ENCODE measurements at places on chromosomes 16 and 17.

DNA sequence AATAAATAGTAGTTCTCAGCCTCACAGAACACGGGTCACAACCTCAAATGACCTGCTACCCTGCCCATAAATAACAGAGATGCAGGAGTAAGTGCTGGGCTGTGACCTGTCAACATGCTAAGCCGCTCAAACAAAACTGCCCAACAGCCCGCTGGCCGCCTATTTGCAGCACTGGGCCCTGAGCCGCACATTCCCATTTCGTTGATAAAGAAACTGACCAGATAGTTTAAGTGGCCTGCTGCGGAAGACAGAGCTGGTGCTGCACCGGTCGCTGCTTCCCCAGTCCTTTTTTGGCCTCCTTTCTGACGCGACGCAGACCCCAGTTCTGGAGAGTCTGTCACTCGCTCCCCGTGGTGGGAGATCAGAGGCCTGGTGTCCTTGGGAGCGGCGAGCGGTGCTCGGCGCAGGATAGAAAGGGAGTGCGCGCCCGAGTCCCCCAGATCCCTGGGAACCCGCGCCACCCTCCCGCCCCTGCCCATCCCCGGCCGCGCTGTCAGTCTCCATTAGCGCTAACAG is 349 bp upstream of the SLC6A2 start:
- DNase-seq = no peak

DNA sequence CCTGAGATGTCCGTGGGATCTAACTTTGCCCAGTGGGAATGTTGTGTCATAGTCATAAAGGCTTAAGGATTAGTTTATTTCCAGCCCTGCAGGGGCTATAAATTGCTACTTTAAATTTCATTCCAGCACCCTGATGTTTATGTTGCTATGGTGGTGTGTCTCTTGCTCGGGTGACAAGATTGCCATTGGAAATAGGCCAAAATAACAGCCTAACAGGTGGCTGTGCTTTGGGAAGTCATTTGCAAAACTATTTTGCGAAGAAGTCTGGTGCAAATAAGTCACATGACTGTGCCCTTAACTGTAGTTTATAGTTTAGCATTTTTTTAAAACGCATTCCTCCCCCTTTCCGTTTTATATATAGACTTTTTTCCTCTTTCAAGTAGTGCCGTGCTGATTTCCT is 23.1 kb downstream of the PITPNC1 start:
- peak; percentile 12 for DNase-seq

DNA sequence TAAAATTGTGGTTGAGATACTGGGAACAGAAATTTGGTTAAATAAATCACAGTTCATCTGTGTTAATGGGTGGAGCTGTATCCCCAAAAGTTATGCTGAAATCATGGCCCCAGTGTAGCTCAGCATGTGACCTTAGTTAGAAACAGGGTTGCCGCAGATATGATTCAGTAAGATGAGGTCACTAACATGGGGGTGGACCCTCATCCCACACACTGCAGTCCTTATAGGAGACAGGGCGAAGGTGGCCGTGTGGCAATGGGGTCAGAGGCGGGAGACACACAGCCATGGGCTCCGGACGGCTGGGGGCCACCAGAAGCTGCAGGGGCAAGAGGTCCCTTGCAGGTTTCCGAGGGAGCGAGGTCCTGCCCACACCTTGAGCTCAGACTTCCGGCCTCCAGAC is 10.7 kb downstream of the GALNS start:
- DNase-seq = peak; percentile 31

GRCh38 chr16:56610017-56610608 is 1.7 kb downstream of the MT2A start:
- DNase-seq = peak; percentile 97

- no peak for DNase-seq
These were observed 1.6 kb downstream of the SLC47A2 start for GRCh38 chr17:19714542-19715411.

GRCh38 chr16:27239026-27239425 is 29.5 kb downstream of the NSMCE1 start:
- no peak for DNase-seq

DNA sequence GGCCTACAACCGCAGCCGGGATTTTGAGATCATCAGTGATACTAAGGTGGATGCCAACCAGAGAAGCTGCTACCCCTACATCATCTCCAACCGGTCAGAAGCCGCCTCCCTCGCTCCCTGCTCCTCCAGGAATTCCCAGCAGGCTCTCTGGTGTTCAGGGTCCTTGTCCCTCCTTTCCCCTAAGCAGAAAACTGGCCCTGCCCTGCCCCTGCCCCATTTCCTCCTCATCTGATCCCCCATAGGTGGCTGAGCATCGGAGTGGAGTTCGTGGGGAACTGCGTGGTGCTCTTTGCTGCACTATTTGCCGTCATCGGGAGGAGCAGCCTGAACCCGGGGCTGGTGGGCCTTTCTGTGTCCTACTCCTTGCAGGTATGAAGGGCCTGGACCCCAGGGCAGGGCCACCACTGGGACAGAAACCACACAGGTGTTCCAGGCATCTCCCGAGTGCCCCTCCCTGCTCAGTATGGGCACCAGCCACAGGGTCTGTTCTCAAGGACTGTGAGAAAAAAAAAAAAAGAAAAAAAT is 29.8 kb downstream of the ANKRD40 start:
- no peak for DNase-seq

GRCh38 chr16:59090541-59090940 is 356.4 kb upstream of the GOT2 start:
- DNase-seq = no peak

DNA sequence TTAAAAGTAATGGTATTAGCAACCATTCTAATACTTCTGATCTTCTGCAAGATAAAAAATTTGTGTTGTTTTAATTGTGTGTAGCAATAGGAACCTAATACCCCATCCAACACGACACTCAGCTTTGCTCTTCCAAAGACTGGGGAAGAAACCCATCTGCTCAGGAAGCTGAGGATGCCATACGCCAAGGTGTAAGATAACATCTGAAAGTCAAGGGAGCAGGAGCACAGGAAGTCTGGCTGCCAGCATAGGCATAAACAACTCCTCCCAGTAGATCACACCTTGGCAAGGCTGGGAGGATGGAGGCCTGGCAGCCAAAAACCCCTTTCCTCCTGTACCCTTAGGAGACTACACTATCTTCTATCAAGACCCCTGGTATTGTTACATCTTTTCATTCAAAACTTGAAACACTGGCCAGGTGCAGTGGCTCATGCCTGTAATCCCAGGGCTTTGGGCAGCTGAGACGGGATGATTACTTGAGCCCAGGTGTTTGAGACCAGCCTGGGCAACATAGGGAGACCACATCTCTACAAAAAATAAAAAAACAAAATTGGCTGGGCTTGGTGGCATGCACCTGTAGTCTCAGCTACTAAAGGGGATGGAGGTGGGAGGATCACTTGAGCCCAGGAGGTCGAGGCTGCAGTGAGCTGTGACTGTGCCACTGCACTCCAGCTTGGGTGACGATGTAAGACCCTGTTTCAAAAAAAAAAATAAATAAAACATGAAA is 5.7 kb upstream of the SPHK1 start:
- DNase-seq = no peak

DNA sequence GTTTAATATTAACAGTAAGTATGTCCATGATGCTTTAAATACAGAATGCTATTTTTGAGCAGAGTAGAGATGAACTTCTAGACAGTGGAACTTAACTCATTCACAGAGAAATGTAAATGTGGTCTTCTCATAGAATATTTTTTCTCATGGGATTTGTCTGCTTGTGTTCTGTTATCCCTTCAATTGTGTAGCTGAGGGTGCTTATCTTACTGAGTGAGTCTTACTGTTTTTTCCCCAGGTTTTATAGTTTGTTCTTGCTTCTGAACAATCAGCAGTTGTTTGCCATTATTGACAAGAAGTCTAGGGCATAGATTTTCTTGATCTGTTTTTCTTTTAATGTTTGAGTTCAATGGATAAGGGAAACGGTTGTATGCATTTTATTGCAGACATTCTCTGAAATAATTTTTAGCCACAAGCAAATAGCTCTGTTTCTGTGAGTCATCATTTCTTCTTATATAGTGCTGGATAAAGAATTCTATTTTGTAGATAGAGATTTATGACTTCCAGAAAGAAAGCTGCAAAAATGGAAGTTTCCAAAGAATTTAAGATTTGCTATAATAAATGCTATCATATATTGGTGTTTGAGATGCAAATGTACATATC is 60.5 kb downstream of the NF1 start:
- DNase-seq = peak; percentile 27

- DNase-seq = peak; percentile 91
These were observed at the start of gene DPH1 for GRCh38 chr17:2029911-2030778. TSS of gene DPH1 (plus strand) at chr17:2030153. CDS start at chr17:2030170, 17 bp downstream.

DNA sequence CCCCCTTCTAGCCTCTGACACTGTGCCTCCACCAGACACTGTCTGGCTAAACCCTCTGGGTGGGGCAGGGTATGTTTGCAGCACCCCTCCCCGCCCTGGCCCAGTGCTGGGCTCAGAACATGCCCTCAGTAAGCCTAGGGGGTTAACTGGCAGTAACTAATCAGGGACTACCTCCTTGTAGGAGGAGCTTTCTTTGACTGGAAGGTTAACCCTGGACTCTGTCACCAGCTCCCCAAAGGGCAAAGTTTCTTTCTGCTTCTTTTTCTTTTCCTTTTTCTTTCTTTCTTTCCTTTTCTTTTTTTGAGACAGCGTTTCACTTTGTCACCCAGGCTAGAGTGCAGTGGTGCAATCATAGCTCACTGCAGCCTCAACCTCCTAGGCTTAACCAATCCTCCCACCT is 76.8 kb downstream of the PLXDC1 start:
- DNase-seq = no peak

DNA sequence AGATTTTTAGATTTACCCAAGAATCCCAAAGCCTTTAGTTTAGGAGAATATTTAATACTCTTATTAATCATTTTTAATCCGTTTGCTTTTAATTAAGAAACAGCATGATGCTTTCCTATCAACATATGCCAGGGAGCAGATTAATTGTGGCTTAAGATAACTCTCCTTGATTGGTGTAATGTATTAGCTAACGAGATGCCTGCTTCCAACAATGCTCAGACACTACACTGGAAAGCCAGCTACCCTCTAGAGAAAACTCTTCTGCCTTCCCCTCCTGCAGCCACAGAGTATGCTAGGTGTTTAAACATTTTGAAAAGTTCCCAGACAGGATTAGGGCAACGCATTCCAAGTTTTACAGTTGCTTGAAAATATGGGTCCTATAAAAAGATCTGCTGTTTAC is 142.2 kb downstream of the AATF start:
- no peak for DNase-seq

DNA sequence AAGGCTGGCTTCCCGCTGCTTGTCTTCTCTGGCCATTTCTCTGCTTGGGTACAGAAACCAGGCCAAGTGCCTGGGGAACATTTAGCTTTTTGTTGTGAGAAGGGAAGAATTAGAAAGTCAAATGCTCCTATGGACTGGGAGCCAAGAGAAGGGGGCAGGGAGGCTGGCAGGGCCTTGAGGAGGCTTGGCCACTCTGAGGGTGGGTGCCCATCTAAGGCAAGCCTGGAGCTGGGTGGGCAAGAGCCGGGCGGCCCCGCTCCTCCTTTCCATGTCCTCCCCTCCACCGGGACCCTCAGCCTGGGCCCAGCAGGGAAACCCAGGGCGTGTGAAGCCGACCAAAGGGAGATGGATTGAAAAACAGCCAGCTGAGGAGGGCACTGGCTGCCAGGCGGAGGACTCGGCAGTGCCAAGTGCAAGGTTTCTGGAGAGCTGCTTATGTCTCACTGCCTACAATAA is 69.4 kb downstream of the NTN1 start:
- no peak for DNase-seq

DNA sequence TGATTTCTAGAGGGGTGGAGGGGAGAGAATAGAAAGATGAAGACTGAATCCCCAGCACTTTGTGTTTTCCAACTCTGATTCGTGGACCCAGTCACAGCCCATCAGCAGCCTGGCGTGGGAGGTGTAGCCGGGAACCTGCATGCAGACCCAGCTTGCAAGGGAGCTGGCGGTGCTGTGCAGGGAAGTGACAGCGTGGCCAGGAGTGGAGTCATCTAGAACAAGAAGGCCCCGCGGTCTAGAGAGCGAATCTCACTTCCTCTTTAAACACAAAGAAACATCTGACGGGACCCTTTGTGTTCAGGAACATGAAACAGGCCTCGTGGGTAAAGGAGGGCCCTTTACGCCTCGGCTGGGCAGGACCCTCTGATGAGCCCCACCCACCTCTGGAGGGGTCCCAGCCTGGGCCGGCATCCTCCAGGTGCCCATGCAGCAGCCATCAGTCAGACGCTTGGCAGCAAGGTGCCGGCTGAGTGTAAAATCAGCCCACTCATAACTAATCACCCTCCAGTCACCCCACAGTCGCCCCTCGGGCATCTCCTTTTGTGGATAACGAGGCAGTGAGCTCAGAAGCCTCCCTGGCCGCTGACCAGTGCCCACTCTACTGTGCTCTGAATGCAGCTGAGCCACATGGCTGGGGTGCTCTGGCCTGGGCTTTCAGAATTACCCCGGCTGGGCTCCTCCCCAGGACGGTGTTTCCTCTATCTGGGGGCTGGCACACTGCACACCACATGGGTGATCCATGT is 4.4 kb downstream of the SNAI3 start:
- DNase-seq = peak; percentile 15

DNA sequence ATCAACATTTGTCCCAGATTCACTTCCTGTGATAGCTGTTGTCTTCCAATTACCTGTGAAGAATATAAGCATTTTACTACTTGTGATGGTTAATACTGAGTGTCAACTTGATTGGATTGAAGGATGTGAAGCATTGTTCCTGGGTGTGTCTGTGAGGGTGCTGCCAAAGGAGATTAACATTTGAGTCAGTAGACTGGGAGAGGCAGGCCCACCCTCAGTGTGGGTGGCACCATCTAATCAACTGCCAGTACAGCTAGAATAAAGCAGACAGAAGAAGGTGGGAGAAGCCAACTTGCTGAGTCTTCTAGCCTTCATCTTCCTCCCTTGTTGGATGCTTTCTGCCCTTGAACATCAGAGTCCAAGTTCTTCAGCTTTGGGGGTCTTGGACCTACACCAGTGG is 660.4 kb upstream of the GOT2 start:
- no peak for DNase-seq

DNA sequence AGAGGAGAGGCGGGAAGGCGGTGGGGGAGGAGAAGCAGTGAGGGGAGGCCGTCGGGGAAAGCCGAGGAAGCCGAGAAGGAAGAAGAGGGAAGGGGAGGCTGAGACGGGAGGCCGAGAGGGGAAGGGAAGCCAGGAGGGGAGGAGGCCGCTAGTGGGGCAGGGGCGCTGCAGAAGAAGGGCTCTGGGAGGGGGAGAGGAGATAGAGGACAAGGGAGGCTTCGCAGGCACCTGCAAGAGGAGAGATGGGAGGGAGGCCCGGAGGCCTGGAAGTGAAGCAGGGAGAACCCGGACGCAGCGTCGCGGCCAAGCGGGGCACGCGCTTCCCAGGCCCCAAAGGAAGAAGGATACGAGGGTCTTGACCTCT is 2.3 kb downstream of the C17orf58 start:
- peak; percentile 12 for DNase-seq

DNA sequence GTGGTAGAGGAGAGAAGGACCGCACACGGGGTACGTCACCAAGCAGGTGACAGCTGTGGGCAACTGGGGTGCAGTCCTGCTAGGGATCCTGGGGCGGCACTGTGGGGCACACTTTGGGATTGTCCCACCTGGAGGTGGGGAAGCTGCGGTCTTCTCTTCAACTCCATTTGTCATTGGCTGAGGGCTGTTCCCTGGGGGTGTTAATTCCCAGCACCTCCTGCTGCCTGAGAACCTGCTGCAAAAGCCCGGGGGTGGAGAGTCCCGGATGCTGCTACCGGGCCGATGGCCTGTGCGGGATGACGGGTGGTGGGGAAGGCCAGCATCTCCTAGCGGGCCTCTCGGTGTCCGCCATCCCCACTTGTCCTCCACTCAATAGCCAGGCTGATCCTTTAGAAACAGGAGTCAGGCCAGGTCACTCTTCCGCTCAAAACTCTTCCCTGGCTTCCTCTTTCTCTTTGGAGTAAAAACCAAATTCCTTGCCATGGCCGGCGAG is 100.2 kb downstream of the CYLD start:
- no peak for DNase-seq

- peak; percentile 52 for DNase-seq
These were observed 27.2 kb upstream of the TOB1 start for GRCh38 chr17:50893183-50893993.
